ENCODE measurements at places on chromosomes 5 and 9.

DNA sequence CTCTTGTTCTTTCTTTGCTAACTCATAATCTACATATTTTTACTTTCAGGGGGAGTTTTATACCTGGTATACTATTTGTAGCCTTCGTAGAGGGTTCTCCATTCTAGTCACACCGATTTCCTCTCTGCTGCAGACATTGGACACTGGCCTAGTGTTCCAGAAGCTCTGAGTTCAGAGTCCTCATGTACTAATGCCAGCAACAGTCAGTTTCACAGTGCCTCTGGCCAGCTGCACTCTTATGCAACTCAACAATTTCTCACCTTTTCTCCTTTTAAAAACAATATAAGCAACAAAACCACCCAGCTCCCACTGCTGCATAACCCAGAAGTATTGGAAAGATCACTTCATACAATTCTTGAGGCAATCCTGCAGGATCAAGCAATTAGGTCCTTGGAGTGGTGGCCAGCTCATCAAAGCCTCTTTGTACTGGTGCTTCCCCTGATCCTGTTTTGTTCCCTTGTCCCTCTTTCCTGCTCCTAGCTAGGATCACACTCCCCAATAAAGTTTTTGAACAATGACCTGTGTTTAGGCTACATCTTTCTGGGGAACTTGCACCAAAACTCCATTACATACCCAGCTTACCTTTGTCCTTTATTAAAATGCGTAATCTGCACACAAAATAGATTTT lies 98.1 kb upstream of the TUT7 start:
- DNase-seq: no peak

GRCh38 chr9:116599342-116599884 lies 87.7 kb upstream of the TRIM32 start:
- no peak for DNase-seq

DNA sequence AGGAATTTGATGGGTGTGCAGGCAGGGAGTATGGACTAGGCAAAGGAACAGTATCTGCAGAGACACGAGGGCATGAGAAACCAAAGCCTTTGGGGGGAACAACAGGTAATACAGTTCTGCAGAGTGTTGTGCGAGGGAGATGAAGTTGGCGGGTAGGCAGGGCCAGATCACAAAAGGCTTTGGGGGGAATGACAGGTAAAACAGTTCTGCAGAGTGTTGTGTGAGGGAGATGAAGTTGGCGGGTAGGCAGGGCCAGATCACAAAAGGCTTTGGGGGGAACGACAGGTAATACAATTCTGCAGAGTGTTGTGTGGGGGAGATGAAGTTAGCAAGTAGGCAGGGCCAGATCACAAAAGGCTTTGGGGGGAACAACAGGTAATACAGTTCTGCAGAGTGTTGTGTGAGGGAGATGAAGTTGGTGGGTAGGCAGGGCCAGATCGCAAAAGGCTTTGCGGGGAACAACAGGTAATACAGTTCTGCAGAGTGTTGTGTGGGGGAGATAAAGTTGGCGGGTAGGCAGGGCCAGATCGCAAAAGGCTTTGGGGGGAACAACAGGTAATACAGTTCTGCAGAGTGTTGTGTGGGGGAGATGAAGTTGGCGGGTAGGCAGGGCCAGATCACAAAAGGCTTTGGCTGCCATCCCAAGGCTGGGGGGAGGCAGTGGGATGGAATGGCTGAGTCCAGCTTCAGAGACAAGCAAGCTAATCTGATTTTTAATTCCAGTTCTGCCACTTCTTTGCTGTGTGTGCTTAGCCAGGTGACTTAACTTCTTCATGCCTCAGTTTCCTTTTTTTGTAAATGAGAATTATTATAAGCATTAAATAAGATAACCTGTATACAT lies 33.0 kb downstream of the FRMPD1 start:
- DNase-seq: no peak

GRCh38 chr5:132056610-132057497 lies 3.6 kb upstream of the IL3 start:
- no peak for DNase-seq

- DNase-seq: no peak
These were observed 87.0 kb downstream of the ANGPTL2 start for GRCh38 chr9:127035423-127035822.

GRCh38 chr5:153794327-153794726 lies 244.4 kb downstream of the FAM114A2 start:
- DNase-seq: no peak

GRCh38 chr9:3980771-3981170 lies 319.1 kb downstream of the GLIS3 start:
- DNase-seq: no peak

- DNase-seq: no peak
These were observed 172.8 kb upstream of the PANK3 start for GRCh38 chr5:168752012-168752411.
